Activated T-helper 17 cell treated with anti-CD3 and anti-CD28 coated beads, Interleukin-2, amount 50 U/mL, for 72 hours (primary cell): ENCODE measurements at places on chromosomes 5 and 9.

GRCh38 chr9:65435464-65435863 lies 150.5 kb upstream of the FOXD4L5 start:
- H3K27me3 ChIP-seq = peaks cover 3% of the 10 kb centered on the region
- H3K4me3 ChIP-seq = no peak overlapping the region
- no peak for ATAC-seq
- H3K36me3 ChIP-seq = no peaks in the 10 kb centered on the region
- H3K4me1 ChIP-seq = peaks cover 6% of the 10 kb centered on the region
- no peak overlapping the region for H3K27ac ChIP-seq

GRCh38 chr5:78472469-78473106 lies 112.2 kb downstream of the SCAMP1 start:
- H3K27me3 ChIP-seq = no peaks in the 10 kb centered on the region
- H3K27ac ChIP-seq = no peak overlapping the region
- H3K4me1 ChIP-seq = no peaks in the 10 kb centered on the region
- peaks cover 21% of the 10 kb centered on the region for H3K36me3 ChIP-seq
- no peak for ATAC-seq

DNA sequence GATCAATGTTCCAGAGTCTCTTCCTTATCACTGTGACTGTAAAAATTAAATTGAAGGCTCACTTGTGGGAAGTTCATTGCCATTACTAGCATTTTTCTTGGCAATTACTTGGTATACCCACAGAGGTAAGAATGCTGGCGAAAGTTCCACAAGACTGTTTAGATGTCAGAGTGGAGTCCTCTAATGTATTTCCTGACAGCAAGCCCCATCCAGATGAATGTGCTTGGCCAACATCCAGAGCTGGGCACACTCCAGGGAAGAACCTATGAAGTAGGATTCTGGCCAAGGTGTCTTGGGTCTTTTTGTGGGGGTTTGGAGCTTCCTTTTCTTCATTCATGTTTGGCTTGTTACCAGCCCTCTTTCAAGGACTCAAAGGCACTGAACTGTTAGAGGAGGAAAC lies 473.6 kb downstream of the DMAC1 start:
- H3K27me3 ChIP-seq = peaks cover 4% of the 10 kb centered on the region
- H3K4me3 ChIP-seq = no peak overlapping the region
- no peak overlapping the region for H3K27ac ChIP-seq
- H3K4me1 ChIP-seq = no peaks in the 10 kb centered on the region
- ATAC-seq = no peak

DNA sequence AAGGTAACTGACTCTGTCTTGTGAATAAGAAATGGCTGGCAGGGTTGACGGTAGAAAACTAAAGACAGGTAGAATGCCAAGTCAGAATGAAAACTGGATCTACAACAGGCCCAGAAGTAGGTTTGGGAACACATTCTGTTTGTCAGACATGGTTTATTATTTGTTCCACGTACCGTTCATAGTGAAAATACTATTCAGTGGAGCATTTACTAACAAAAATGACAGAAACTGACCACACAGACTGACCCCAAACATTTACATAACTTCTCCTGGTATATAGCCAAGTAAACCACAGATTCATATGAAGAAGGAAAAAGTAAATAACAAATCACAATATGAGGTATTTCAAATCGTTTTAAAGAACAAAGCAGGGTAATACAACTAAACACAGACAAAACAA lies 73.7 kb downstream of the SLC38A9 start:
- peaks cover 32% of the 10 kb centered on the region for H3K36me3 ChIP-seq
- no peak overlapping the region for H3K27ac ChIP-seq
- H3K4me3 ChIP-seq = no peak overlapping the region
- H3K4me1 ChIP-seq = no peaks in the 10 kb centered on the region

DNA sequence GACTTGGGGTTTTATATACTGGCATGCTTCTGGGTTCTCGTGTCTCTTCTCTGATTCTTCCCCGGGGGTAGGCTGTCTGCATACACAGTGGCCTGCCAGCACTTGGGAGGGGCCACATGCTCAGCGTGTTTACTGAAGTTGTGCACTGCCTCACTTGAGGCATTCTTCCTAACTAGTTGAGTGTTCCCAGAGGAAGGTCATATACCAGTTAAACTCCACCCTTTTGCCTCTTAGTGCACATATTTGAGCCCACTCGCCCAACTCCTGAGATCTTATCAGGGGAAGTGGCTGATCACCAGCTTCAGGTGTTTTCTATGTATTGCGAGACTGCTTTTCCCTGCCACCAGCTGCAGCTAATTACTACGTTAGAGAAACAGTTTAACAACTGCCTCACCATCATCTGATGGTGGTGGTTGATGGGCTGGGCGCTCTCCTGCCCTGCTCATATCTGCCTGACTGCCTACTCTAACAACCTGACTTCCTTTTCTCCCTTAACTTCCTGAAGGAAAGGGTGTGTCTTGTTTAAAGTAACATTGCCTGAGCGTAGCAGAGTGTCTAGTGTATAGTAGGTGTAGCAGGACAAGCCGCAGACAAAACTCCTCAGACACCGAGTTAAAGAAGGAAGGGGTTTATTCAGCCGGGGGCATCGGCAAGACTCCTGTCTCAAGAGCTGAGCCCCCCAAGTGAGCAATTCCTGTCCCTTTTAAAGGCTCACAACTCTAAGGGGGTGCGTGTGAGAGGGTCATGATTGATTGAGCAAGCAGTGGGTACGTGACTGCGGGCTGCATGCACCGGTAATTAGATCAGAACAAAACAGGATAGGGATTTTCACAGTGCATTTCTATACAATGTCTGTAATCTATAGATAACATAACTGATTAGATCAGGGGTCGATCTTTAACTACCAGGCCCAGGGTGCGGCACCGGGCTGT lies 60.1 kb upstream of the CLINT1 start:
- H3K4me3 ChIP-seq = peak overlapping the region; percentile 47
- peak overlapping the region; percentile 6 for H3K27ac ChIP-seq
- ATAC-seq = peak; percentile 49
- no peaks in the 10 kb centered on the region for H3K36me3 ChIP-seq

DNA sequence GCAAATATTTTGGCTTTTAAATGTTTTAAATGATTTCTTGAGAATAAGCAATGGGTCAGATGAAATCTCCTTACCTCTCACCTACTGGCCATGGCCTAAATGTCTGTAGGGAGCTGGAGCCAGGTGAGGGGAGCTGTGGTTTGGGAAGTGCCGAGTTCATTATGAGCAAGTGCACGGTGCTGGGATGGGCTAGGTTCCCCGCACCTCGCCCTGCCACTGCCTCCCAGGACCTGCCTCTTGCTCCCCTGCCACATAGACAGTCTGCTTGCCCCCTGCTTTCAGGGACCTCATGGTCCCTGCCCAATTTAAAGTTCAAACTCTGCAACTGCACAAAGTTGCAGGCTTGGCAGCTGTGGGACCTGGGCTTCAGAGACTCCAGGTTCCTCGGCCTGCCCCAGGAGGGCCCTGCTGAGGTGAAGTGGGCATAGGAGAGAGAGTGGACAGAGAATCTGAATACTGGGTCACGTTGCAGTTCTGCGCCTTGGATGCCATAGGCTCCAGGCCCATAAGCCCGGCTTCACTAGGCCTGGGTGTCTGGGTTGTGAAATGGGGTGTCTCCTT lies 5.4 kb downstream of the OR13J1 start:
- no peaks in the 10 kb centered on the region for H3K4me1 ChIP-seq
- H3K4me3 ChIP-seq = no peak overlapping the region
- ATAC-seq = no peak
- no peaks in the 10 kb centered on the region for H3K36me3 ChIP-seq
- H3K27ac ChIP-seq = no peak overlapping the region

GRCh38 chr9:34521406-34522045 lies 1.3 kb downstream of the ENHO start:
- no peaks in the 10 kb centered on the region for H3K36me3 ChIP-seq
- peaks cover 6% of the 10 kb centered on the region for H3K27me3 ChIP-seq
- no peak overlapping the region for H3K27ac ChIP-seq
- H3K4me1 ChIP-seq = peaks cover 12% of the 10 kb centered on the region
- ATAC-seq = no peak

GRCh38 chr9:124342402-124342775 lies 72.9 kb downstream of the PSMB7 start:
- no peak overlapping the region for H3K4me3 ChIP-seq
- H3K4me1 ChIP-seq = no peaks in the 10 kb centered on the region
- H3K27me3 ChIP-seq = no peaks in the 10 kb centered on the region
- H3K27ac ChIP-seq = no peak overlapping the region
- no peak for ATAC-seq

- H3K4me3 ChIP-seq = no peak overlapping the region
- peaks cover 5% of the 10 kb centered on the region for H3K27me3 ChIP-seq
- H3K36me3 ChIP-seq = no peaks in the 10 kb centered on the region
- no peaks in the 10 kb centered on the region for H3K4me1 ChIP-seq
- no peak for ATAC-seq
Measured at GRCh38 chr5:11281842-11282241, 520.8 kb upstream of the DAP start.
